HuH-7 (cell line): ENCODE measurements at places on chromosomes 4 and X.
A peak's percentile ranks its signal among the peaks of the same experiment; 100 is the strongest.

- DNase-seq: peak; percentile 81
These were observed at the start of gene FAM50A for GRCh38 chrX:154443992-154444754. FAM50A (plus strand) TSS chrX:154444141; CDS start chrX:154444236, 95 bp downstream.

DNA sequence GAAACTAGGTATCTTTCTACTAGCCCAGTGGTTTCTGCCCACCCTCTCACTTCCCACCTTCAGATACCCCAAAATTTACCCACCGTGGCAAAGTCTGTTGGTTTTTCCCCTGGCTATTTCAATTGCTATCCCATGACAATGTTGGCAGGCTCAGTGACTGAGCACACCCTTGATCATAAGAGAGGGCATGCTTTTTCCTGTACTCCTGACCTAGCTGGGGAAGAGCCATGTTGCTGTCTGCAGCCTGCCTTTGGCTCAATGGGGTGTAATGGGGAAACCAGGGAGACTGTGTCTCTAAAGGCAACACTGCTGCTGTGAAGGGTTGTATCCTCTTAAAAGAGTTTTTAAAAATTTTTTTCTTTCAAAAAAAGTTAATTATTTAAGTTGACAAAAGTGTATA is 90.4 kb upstream of the CITED1 start:
- no peak for DNase-seq

- DNase-seq: no peak
These were observed 131.8 kb upstream of the LIMCH1 start for GRCh38 chr4:41406113-41406516.

- DNase-seq: no peak
These were observed 17.5 kb upstream of the TBC1D1 start for GRCh38 chr4:37873386-37873785.

DNA sequence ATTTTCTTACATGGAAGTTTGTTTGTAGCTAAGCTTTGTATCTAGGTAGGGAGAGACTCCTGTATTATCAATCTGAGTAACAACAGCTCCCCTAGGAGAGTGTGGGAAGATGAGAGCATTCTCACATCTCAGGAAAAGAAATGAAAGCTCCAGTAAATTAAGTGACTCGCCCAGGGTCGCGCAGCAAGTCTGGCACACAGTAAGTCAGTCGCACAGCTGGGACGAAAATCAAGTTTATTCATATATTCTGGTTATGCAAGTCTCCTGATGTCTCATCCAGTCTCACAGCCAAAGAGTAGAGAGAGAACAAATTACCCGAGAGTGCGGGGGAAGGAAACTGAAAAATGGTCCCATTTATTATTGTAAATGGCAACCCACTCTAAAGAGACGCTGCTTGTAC is 216.1 kb downstream of the STK32B start:
- no peak for DNase-seq

DNA sequence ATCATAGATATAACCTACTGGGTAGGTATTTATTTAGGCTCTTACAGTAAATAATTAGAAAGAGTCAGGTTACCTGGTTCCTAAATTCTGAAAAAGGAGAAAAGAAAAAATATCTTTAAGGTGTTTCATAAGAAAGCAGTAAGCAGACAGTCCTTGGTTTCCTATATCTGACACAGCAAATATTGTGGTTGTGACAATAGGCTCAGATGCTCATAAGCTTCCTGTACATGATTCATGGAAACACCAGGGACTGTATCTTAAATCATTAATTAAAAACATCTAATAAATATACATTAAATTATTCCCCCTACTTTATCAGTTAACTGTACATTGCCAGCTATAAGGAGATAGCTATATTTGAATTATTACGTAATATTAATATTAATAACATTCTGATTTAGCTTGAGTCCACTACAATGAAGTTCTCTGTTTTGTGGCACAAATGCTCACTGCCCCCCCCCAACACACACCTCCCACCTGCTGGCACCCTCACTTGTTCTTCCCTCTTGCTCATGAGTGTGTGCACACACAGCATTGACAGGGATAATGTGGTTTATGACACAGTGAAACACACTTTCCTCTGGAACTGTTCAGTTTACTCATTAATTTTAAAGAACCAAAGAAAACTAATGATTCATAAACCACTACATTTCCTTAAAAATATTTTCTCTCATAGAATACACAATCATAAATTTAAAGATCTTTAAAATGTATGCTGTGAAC is 187.4 kb downstream of the NR3C2 start:
- DNase-seq: no peak

GRCh38 chr4:53515076-53515475 is 76.2 kb downstream of the LNX1 start:
- DNase-seq: no peak

DNA sequence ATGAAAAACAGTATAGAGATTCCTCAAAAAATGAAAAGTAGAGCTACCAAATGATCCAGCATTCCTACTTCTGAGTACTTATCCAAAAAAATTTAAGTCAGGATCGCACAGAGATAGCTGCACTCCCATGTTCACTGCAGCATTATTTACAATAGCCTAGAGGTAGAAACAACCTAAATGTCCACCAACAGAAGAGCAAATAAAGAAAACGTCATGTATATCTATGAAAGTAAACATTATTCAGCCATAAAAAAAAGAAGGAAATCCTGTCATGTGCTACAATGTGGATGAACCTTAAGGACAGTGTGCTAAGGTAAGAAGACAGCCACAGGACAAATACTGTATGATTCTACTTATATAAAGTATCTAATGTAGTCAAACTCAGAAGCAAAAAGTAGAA is 12.4 kb downstream of the THOC2 start:
- DNase-seq: no peak

DNA sequence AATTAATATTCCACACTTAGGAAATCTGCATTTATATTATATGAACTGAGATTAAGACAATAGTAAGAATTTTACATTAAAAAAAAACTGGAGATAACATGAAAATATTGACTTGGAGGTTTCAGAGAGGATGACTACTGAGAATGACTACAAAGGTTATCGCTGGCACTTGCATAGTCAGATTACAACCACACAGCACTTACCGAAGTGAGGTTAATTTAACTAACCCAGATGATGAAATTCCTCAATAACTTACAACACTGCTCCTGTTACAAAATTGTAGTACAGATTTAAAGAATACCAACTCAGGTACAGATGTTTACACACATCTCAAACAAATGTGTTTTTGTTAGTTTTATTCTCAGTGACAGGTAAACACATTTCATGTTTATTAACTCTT is 283.5 kb downstream of the CAMK2D start:
- DNase-seq: no peak

DNA sequence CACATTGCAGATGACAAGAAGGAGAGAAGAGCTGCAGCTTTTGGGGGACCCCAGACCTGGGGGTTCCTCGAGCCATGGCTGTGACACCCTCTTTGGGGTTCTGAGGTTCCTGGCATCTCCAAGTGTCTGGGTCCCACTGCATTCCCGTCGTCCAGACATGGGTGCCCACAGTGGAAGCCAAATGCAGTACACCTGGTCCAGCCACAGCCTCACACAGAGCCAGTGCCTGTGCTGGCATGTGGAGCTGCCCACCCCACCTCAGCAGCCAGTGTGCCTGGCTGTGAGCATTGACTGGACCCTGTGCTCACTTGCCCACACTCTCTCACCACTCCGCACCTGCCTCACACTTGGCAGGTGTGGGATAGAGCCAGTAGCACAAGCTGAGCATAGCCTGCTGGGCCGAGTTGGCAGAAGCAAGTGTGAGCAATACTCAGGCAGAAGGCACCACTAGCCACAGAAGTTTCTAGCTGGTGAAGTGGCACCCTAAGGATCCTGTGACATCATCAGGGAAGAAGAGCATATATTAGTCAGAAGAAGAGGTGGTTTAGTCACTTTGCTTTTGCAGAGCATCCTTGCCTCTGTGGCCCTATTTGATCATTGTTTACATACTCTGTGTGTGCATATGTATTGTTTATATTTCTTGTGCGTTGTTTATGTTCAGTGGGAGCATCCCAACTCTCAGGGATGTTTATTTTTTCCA is 65.0 kb upstream of the MAGEB2 start:
- no peak for DNase-seq

DNA sequence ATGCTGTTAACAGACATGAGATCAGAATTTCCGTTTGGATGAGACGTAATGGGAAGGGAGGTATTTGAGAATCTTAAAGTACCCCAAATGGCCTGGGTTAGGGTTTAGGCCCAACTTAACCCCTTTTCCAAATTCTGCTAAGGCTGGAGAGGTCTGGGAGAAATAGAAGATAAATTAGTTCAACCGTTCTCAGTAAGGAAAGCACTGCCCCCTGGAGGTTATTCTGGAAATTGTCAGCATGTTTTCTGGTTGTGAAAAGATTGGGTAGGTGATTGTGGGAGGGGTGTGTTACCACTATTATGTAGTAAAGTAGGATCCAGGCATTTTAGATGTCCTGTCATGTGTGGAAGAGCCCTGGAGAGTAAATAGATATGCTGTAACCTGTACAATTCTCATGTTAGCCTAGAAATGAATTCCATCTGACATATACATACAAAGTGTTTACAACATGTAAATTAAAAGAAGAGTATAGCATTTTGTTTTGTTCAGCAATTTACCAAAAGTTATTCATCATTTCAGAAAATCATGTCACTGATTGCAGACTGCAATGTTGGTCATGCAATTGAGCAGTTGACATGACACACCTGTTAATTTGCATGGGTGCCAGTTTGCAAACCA is 26.8 kb upstream of the GRXCR1 start:
- peak; percentile 6 for DNase-seq

DNA sequence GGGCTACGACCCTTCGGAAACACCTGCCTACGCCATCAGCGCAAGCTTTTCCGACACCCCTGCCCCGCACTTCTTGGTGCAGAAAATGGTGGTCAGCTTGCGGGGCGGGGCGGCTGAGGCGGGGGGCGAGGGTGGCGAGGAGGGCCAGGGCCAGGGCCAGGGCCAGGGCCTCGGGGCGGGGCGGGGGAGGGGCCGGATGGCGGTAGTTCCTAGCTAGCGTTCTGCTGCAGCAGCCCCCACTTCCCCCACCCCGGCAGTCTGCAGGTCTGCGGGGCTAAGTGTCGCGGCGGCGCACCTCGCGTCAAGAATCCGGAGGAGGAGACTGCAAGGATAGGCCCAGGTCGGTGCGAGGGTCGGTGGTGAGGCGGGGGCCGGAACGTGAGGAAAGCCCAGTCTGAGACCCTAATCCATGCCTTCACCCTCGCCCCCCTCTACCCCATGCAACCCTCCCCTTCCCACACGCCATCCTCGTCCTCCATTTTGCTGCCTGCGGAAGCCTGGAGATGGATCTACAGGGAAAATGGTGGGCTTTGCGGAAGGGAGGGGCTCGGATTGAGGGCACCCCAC is 600 bp downstream of the BEX4 start:
- DNase-seq: no peak

DNA sequence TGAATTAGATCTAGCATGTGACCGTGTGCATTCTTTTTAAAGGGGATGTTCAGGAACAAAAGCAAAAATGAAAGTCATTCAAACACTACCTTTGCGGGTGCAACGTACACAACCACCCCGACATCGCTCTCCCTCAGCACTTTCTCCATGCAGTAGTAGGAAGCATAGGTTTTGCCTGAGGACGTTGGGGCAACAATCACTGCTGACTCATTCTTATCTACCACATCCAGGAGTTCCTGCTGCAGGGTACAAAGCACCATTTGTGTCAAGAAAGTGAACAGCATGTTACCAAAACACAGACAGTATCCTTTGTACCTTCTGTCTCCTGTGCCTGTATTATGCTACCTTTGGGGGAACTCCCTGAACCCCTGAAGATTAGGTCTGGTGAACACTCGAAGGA is 58.6 kb downstream of the DDX60L start:
- DNase-seq: peak; percentile 19

- no peak for DNase-seq
These were observed 222.4 kb downstream of the CRLF2 start for GRCh38 chrX:989959-990510.

- no peak for DNase-seq
These were observed 102.3 kb downstream of the LARP1B start for GRCh38 chr4:128163177-128164117.

DNA sequence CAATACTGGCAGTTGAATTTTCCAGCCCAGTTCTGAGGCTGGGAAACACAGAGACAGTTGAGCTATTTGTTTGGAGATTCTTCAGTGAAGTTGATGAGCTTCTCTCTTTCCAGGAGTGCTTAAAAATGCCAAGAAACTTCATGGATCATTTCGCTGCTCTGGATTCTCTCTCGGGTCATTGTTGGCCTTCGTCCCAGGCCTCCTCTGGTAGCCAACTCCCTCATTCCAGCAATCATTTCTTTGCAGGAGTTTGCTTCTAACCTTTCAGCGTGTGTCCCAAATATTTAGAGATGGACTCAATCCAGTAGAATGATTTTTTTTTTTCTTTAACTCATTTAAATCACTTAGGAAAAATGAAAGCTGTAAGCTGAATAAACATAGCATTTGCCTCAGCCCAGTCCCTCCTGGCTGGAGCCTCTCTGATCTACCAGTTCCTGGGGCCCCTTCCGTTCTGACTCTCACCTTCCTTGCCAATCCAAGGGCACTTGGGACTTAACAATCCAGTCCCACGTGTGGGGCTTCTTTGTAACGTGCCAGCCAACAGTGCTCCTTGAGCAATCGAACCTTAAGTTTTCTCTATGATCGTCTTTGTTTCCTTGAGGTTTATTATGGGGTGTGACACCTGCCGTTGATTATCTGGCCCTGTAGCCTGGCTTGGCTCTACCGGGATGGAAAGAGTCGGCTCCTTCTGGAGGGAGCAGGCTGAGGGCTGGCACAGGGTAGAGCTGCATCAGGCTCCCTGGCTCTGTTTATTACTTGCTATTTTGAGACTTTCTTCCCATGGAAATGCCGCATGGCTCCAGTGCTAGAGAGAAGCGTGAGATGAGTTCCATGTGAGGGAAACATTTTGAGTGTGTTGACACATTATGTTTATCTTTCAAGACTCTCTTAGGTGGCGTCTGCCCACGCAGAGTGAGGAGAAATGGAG is 80.4 kb upstream of the GPC4 start:
- DNase-seq: no peak

- no peak for DNase-seq
These were observed 1039.7 kb downstream of the RAPGEF2 start for GRCh38 chr4:160142579-160142978.

GRCh38 chrX:18353931-18354368 is 538 bp downstream of the SCML2 start:
- DNase-seq: peak; percentile 15

DNA sequence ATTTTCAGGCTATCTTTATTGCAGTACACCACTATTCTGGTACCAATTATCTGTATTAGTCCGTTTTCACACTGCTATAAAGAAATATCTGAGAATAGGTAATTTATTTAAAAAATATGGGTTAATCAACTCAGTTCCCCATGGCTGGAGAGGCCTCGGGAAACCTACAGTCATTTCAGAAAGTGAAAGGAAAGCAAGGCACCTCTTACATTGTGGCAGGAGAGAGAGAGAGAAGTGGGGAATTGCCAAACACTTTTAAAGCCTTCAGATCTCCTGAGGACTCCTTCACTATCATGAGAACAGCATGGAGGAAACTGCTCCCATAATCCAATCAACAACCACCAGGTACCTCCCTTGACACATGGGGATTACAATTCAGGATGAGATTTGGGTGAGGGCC is 54.7 kb downstream of the AMER1 start:
- no peak for DNase-seq
